ENCODE measurements at places on chromosomes 1 and 21.

DNA sequence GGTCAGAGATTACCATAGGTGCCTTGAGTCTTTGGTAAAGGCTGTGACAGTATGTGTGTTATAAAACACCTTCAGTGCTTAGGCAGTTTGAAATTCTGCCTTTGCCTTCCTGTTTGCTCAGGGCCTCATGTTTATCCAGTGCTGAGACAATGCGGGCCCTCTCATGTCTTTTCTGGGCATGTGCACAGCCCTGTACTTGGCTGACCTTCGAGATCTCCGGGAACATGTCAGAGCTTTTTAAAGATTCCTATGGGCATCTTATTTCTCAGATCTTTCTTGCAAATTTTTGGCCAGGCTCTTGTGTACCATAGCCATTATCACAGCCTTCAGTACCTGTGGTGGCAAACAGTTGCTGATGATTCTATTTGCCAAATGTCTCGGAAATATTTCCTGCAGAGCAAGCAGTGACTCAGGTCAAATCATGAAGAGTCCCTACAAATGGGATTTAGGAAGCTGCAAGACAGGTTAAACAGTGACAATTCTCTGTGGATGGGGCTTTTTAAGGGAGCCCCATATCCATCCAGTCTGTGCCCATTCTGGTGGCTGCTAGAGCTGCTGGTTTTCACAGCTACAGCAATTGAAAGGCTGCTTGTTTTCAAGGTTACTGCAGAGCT, 42.1 kb downstream of the HOOK1 start:
- no peak for DNase-seq

DNA sequence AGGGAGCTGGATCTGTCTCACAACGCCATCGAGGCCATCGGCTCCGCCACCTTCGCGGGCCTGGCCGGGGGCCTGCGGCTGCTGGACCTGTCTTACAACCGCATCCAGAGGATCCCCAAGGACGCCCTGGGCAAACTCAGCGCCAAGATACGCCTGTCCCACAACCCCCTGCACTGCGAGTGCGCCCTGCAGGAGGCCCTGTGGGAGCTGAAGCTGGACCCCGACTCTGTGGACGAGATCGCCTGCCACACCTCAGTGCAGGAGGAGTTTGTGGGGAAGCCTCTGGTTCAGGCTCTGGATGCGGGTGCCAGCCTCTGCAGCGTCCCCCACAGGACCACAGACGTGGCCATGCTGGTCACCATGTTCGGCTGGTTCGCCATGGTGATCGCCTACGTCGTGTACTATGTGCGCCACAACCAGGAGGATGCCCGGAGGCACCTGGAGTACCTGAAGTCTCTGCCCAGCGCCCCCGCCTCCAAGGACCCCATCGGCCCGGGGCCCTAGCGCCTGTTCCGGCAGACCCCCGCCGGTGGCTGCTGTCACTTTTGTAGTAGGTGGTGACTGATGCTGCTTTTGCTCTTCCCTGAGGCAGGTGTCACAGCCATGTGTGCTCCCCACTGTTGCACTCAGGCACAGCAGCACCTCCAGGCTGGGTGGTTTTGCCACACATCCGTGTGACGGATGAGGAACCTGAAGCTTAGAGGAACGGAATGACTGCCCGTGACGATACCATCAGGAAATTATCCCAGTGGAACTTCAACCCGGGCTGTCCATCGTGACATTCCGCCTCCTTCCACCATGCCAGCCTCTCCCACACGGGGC, 1.8 kb downstream of the LRRC3 start:
- no peak for DNase-seq

DNA sequence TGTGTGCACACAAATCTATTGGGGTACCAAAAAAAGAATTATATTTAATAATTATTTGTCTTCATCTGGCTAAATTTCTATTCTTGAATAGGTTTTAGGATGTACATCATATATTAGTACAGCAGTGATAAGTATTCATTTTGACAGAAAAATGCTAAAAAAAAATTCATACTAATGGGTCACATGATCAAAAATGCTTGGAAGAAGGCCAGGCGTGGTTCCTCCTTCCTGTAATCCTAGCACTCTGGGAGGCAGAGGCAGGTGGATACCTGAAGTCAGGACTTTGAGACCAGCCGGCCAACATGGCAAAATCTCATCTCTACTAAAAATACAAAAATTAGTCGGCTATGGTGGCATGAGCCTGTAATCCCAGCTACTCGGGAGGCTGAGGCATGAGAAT, 26.9 kb upstream of the PTGFRN start:
- DNase-seq: no peak

DNA sequence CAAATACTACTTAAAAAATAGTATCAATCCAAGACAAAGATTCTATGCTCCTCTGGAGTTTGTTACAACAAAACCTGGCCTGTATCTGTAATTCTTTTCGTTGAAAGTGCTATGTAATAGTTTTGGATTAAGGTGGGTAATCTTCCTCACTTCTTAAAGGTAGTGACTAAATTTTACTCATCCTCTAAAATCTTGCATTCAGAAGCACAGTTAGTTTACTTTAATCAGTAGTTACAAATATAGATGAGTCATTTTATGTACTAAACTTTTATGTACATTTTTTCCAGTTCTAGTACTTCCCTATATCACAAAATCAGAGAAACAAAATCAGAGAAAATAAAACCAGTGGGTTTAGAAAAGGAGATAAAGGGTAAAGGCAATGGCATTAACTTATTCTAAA, 51.3 kb downstream of the ZNHIT6 start:
- DNase-seq: no peak

- no peak for DNase-seq
These were observed 138.1 kb downstream of the MIS18A start for GRCh38 chr21:32140604-32141317.

Measured in activated CD4-positive, CD25-positive, alpha-beta regulatory T cell (primary cell).